NCI-H82 (cell line): ENCODE measurements at places on chromosomes 1 and 21.

DNA sequence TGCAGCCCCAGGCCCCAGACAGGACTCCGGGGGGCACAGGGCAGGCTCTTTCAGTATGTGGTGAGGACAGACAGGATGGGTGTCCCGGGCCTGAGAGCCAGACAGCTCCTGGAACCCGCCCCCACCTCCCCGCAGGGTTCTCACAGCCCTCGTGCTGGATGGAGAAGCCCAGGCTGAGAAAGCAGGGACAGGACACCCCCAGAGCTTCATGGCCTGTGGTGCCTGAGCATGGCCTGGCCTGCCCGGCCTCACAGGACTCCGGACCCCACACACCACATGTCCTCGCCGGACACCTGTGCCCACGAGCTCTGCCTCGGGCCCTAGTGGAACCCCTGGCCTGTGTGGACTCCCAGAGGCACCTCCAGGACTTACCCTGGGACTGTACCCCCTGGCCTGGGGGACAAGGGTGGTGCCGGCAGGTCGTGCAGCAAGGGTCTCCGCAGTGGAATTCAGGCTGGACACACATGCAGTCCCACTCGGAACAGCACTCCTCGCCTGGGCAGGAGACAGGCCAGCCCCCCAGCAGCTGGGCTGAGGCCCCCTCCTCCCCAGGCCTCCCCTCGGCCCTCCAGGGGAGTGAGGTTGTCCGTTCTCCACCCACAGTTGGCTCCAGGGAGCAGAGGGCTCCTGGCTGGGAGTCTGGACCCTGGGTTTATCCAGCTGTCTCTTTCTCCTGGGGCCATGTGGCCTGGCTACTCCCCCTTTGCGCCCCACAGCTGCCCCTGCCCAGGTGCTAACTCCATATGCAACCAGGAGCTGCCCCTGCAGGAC, 1.2 kb downstream of the TNFRSF18 start:
- DNase-seq: no peak

DNA sequence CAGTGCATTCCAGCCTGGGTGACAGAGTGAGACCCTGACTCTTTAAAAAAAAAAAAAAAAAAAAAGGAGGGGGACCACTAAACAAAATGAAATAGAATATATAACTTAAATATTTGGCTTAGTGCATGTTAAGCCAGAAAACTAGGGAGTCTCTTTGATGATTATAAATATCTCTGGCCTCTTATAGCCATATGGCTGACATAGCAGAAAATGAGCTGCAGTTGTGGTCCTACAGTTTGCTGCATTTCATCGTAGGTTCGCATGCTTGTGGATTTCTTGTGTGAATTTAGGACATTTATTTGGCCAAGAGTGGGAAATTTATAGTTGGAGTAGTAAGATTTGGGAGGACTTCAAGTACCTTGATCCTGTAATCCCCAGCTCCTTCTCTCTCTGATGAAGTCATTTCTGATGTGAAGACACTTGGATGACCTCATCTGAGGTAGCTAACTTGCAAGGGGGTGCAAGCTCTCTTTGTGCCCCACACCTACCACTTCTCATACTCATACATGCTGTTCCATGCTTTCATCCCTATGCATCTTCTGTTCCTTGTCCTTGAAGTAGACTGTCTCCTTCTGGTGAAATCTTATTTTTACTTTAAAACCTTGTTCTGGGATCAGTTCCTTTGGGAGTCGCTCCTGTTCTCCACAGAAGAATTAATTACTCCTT, 6.4 kb upstream of the TIPRL start:
- no peak for DNase-seq

DNA sequence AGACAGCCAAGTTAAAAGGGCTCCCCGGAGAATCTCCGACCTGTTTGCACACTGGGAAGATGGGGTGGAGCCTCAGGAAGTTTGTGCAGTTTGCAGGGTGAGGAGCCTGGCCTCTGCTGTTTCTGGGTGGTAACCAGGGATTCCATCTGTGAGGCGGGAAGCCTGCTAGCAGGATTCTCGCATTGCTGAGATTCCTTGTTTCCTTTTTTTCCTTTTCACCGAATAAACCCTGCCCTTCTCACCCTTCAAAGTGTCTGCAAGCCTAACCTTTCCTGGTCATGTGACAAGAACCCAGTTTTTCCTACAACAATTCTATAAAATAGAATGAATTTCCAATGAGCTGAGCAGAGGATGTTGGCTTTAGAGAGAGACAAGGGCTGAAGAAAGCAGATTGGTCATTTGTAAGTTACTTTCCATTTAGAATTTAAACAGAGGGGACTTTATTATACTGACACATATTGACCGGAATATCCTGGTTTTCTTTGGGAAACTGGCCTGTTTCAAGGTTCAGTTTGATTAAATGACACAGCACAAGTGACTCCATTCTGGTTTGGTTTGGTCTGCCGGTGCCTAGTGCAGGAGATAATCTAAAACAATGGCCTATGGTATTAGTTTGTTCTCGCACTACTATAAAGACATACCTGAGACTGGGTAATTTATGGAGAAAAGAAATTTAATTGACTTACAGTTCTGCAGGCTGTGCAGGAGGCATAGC, 48.7 kb upstream of the DNAH14 start:
- no peak for DNase-seq

DNA sequence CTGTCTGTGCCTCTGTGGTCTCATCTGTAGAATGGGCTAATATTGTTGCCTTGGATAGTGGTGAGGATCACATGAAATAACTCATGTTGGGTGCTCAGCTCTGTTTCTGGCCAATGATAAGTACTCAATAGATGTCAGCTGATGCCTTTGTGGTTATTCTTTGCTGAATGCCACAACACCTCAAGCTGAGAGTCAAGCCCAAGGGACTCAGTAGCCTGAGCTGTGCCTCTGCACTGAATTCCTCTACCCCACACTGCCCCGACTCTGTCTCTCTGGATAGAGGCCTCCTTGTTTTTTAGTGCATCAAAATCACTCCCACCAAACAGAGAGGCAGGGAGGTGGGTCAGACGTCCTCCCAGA, 196.1 kb upstream of the VAMP3 start:
- no peak for DNase-seq

DNA sequence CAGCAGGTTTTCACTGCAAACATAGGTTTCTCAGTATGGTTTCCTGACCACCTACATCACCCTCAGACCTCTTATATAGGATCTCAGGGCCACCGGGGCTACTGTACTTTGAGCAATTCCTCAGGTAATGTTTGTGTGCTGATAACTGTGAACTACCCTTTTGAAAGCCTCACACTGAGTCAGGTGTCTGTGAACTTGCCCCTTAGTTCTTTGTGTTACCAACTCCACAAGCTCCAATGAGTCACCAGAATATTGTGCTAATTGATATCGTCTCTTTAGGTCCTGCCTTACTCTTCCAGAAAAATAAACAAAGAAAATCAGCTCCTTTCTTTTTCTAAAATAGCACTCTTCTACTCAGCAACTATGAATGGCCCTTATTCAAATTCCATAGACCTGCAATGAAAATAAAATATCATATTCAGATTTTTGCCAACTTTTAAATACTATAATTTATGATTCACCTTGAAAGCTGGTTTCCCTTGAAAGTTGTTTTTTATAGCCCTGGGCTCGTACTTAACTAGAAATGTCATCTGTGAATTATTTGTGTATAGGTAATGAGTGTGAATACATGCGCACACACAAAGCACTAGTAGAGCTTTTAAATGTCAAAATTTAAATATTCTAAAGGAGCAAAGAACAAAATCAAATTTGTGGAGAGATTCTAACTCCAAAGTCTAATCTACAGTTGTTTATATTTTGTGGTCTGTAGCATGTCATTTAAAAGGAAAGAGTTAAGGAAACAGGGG, 88.1 kb upstream of the WARS2 start:
- DNase-seq: no peak

DNA sequence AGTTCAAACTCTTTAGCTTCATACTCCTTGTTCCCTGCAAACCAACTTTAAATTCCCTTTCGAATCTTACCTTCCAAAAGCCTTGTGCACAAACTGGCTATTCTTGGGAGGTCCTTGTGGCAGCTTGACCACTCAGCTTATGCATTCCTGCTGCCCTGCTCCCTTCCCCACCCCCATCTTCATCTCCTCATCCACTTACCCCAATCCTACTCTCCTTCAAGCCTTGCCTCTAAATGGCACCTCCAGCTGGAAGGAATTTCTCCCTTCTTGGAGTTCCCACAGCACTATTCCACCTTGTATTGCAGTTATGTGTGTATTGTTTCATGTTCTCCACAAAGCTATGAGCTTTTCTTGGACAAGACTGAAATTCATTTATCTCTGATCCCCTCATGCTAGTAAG, 15.3 kb upstream of the DIRAS3 start:
- peak; percentile 10 for DNase-seq

DNA sequence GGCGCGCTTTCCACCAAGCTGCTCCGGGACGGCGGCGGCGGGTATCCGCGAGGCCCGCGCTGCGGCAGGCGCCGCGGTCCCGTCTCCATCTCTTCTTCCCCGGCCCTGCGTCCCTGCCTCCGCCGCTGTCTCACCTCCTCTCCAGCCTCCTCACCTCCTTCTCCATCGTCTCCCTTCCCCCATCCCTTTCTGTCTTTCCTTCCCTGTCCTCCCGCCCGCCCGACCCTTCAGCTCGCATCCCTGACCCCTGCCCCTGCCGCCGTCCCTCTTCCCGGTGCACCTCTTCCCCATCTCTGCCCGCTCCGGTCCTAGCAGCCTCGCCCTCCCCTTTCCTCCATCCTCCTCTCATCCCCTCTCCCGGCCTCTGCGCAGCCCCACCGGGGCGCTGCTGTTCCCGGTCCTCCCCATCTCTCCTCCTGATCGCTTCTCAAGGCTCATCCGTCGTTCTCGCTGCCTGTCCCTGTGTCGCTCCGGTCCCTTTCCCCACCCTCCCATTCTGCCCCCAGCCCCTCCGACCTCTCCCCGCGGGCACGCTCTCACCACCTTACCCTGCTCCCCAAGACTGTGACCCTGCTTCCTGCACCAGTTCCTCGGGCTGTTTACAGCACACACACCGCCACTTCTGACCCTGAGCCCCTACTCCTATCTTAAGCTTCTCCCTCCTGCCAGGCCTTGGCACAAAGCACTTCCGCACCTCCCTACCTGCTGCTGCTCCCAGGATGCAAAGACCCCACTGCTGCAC, 760 bp upstream of the NPHP4 start:
- DNase-seq: peak; percentile 82

GRCh38 chr1:196774175-196774574, 465 bp upstream of the CFHR3 start:
- peak; percentile 23 for DNase-seq
